ENCODE measurements at places on chromosomes 7 and 10.

DNA sequence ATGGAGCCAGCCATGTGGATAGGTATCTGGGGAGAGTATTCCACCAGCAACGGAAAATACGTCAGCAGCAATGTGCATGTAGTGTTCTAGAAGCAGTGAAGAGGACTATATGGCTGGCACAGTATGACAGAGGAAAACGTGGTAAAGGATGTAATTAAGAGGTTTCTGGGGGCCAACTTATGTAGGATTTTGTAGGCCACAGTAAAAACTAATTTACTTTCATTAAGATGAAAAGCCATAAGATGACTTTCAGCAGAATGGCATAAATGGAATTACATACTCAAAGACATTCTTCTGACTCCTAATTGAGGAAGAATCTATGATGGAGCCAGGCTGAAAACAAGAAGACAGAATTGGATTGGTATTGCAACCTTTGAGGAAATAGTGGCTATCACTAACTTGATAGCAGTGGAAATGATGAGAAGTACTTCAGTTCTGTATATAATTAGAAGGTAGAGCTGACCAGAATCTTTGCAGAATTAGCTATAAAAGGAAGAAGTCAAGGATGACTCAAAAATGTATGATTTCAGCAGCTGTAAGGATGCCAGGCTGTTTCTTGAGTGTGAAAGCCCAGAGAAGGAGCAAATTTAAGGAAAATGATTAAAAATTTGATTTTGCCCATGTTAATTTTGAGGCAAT lies 156.7 kb downstream of the MBL2 start:
- no peak for DNase-seq

GRCh38 chr10:102791754-102792395 lies 45.3 kb downstream of the CYP17A1 start:
- DNase-seq, result no peak

DNA sequence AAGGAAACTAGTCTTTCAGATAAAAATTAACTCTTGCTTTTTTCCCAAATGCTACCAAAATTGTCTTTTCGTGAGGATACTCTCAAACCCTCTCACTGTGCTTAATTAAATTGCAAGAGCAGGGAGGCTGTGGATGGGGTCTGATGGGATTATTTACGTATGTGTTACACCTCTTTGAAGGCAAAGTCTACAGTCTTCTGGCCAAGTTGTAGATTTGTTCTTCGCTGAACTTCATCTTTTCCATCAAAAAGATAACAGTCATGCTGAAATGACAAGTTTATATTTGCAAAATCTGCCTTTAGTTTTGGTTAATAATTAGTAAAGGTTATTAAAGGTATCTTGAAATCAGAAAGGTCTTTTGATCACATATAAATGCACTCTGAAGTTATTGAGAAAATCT lies 22.7 kb downstream of the A1CF start:
- no peak for DNase-seq

DNA sequence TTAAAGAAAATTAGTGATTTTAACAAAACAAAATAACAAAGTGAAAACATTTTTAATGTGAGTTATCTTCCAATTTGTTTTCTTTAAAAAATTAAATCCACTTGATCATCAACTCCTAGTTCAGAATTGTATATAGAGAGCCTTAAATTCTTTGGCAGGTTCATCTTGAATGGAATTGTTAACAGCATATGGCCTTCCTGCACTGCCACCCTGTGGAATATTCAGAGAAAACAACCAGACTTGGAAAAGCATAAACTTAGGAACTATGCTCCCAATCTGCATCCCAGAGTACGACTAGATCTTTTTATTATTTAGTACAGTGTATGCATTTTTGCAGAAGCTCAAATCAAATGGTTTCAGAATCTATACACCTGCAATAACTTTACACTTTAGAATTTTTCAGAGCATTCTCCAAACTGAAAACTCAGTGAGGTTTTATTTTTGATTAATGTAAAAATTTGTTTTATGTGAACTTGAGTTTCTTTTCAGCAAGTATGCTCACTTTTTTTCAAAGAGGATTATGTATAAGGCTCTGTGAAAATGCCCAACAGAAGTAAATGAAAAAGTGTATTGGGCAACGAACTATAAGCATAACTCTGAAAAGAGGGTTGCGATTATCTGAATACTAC lies 44.9 kb upstream of the ANK3 start:
- peak; percentile 78 for DNase-seq

DNA sequence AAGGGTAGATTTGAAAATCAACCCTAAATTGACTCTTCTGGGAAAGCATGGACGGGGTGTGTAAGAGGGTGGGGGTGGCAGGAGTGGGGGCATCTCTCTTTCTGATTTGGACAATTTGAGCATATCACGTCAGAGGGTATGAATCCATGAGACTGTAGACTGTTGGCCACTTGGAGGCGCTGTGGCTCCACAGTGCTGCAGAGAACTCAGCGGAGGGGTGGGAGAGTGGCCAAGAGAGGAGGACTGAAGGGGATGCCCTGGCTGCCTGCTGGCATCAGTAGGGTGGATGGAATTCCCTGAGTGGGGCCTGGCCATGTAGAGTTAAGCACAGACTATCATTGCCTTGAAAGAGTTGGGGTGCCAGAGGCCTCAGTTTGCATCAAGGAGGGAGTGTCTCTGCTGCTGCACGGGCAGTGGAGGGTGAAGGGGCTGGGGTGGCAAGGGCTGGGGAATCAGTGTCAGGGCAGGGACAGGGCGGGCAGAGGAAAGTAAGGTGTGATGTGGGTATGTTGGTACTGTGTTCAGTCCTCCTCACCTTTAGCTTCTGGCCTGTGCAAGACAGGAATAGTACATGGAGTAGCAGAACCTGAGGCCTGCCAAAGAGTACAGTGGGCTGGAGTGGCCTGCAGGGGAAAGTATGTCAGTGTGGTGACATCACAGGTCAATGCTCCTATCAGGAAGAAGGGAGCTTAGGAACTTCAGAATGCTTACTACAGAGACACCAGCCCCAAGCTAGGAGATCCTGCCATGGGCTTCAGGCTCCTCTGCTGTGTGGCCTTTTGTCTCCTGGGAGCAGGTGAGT lies 133.5 kb upstream of the PRSS58 start:
- DNase-seq, result peak; percentile 68
